ENCODE measurements at places on chromosomes 5 and 9.

DNA sequence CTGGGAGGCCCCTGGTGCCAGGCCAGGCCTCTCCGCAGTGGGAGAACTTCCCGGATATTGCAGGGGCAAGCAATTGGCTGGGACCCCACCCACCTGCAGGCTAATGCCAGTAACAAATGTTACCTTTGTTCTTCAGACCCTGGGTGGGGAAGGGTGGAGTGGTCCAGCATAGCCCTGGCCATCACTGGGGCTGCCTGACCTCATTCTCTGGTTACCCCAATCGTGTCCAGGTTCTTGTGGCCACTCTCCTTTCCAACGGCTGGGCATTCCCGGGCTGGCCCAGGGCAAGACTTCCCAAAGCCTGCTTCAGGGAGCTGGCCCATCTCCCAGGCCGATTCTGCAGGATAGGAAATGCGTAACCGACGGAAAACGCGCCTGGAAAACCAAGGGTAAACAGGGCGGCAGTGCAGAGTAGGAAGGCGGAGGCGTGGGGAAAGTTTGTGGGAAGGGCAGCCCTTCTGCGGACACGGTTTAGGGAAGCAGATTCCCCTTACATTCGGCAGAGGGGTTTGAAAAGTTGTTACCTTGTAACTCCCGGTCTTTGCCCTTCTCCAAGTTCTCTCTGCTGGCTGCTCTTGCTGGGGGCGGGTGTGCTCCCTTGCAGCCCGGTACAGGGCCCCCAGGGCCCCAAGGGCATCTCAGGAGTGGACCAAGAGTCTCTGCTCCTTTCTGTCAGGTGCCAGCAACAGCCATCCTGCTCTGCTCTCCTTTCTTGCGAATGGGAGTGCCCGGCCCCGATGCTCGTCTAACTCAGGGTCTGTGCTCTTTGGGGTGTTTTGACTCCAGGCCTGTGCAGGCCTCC lies 3.5 kb downstream of the NRARP start:
- DNase-seq, result peak; percentile 83

- DNase-seq, result no peak
These were observed 120.0 kb upstream of the CDKN2B start for GRCh38 chr9:22129133-22129532.

DNA sequence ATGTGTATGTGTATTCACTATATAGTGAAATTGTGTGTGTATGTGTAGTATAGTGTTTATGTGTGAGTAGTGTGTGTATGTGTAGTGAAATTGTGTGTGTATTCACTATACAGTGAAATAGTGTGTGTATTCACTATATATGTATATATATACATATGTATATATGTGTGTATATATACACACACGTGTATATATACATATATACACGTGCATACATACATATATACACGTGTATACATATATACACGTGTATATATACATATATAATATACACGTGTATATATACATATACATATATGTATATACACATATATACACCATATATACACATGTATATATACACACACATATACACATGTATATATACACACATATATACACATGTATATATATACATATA lies 403.6 kb upstream of the TUSC1 start:
- no peak for DNase-seq

GRCh38 chr5:66454186-66455078 lies 141.8 kb upstream of the MAST4 start:
- DNase-seq, result no peak

- no peak for DNase-seq
These were observed 418.8 kb downstream of the KDM4C start for GRCh38 chr9:7176561-7176960.

DNA sequence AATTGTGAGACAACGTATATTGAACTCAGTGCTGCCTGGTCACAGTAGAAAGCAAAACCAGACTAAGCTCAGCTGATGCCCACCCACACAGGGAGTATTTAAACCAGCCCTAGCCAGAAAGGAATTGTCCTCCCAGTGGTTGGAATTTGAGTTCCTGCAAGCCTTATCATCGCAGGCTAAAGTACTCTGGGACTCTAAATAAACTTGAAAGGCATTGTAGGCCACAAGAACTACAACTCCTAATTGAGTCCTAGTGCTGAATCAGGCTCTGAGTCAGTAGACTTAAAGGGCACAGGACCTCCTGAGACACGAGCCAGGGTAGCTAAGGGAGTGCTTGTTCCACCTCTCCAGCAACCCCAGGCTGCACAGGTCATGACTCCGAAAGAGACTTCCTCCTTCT lies 171.4 kb downstream of the MCTP1 start:
- no peak for DNase-seq

DNA sequence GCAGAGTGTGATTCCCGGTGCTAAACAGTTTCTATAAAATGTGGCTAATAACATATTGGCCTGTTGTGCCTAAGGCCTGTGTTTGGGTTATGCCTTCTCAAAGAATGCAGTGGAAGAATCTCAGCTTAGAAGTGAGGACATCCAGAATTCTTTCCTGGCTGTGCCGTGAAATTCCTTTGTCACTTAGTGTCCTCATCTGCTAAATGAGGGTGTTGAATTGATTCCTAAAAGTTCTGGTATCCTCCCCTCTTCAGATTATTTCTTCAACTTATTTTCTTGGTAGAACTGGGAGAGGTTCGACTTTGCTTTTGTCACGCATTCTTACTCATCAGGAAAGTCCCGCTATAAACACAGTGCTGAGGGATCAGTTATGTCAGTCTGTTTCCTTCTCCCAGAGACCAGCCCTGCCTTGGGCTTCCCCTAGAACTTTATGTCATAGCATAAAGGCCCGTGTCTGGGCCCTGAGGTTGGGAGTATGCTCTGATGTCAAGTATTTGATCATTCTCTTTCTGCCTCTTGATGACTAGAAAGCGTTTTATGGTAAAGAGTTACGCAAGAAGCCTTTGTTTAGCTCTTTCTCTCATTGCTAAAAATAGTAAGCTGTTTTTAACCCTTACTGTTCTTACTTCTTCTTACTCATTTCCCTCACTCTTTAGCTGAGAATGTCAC lies 29.5 kb downstream of the MTAP start:
- no peak for DNase-seq

- DNase-seq, result no peak
These were observed 178.4 kb upstream of the MAST4 start for GRCh38 chr5:66417781-66418180.

DNA sequence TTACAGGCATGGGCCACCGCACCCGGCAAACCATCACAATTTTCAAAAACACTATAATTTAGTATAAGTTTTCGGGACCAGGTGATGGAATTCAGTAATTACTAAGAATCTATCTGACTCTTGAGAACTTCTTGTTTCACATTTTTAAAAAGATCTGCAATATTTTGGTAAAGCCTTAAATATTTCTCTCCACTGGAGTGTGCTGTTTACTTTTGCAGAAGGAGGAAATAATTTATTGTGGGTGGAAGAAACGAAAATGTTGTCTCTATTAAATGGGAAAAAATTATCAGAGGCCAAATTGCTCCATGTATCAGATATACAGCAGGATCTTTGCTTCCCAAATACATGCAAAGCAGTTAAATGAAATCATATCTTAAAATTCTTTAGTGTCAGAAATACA lies 566.8 kb upstream of the CYLC2 start:
- DNase-seq, result no peak

GRCh38 chr5:92332039-92332438 lies 948.9 kb upstream of the ARRDC3 start:
- no peak for DNase-seq

DNA sequence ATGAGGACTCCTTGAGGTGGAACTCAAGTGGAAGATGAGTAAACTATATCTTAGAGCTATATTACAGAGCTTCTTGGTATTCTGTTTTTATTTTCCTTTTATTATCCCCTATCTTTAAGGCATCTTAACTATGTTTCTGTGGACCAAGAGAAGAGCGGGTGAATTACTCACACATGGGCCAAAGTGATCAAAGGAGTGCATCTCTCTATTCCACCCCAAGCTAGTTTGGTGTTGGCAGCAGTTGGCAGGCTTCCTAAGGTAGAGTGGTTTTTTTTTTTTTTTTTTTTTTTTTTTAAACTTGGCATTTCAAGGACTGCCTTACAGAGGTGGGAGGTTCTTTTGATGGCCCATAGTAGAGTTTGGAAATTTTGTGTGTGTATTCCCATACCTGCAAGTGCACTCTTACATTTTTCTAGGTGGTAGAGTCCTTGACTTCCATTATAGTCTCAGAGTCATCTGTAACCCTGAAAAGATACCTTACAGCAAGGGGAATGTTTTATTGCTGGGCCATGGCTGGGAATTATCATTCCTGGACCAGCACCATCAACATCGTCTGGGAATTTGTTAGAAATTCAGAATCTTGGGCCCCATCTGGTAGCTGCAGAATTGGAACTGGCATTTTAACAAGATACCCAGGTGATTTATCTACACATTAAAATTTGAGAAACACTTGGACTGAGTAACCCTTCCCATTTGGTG lies 51.0 kb downstream of the ARHGAP26 start:
- DNase-seq, result no peak

DNA sequence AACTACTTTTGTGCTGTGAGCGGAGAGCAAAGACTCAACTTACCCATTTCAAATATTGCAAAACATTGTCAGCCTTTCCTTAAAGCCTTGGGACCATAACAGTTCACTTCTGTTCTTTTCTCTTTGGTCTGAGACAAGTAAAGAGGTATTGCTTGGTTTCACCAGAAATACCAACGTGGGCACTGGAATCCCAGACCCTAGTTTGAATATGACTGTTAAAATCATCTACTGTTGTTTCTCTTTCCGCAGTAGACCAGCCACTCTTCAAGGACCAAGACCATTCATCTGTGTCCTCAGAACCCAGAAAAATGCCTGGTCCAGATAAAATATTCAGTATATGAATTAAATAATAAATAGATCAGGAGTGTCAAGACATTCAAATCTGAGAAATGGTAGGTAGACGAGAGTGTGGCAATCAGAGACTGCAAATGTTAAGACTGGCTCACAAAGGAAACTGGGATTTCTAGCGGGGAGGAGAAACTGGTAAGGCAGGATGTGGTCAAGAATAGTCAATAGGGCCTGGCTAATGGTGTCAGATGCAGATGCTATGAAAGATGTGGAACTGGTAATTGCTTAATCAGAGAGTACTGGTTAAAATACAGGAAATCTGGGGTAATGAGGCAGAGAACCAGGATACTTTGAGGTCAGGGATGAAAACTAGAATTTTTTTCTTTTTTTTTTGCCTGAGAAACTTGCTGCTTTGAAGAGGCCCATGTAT lies 82.1 kb upstream of the IL33 start:
- DNase-seq, result no peak

- DNase-seq, result no peak
These were observed 132.4 kb upstream of the MEF2C start for GRCh38 chr5:89015409-89015808.

GRCh38 chr5:123286891-123287290 lies 136.3 kb downstream of the CEP120 start:
- no peak for DNase-seq

DNA sequence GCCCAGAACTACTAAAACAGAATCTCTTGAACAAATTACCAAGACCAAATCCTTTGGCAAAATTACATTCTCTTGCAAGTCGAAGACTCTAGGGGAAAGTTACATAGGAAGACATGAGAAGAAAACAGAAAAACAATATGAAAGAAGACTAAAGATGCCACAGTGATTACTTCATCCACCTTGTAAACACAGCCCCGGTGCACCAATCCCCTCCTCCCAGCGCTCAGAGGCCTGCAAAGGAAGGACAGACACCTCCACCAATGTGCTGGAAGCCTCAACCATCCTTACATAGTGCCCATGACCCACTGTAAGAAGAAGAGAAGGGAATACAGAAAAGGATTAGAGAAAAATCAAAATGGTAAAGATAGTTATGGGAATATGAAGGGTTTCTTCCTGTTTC lies 218.5 kb downstream of the SPOCK1 start:
- DNase-seq, result no peak

GRCh38 chr9:13971415-13971814 lies 342.5 kb downstream of the NFIB start:
- DNase-seq, result no peak

GRCh38 chr5:144950996-144951395 lies 780.3 kb downstream of the KCTD16 start:
- no peak for DNase-seq

DNA sequence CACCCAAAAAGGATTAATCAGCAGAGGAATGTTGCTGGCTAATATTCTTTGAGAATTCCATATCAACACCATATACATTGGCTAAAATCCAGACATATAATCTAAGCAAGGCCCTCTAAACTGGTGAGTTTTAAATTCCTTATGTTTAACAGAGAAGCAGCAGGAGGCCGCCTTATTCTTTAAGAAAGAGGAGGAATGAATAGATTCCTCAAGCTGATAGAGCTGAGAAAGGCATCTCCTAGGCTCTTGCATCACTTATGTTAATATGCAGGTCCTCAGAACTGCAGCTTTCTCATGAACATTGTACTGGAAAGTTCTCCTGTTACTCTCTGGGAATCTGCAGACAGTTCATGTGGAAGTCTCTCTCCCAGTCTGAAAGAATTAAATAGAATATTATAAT lies 20.1 kb upstream of the SMARCA2 start:
- DNase-seq, result no peak

GRCh38 chr5:59790776-59791475 lies 102.6 kb downstream of the PDE4D start:
- no peak for DNase-seq

DNA sequence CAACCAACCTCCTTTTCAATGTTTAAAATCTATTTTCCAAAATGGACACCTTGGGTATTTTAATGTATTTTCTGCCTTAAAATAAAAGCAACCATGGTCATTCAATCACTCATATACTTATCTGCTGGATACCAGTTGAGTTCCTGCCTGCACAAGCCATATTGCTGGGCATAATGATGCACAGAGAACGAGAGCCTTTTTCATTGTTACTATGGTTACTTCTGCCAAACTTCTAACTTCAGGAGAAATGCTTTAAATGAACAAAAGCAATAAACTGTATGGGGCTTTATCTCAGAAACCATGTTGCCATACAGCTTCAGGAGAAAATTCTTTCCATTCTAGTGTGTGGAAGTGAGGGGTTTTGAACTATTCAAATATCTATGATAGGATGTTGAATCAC lies 269.5 kb downstream of the GABRB2 start:
- no peak for DNase-seq

GRCh38 chr9:92760070-92760469 lies 4.6 kb downstream of the BICD2 start:
- peak; percentile 83 for DNase-seq

GRCh38 chr5:1820381-1820780 lies 19.2 kb downstream of the NDUFS6 start:
- DNase-seq, result no peak
